ELR (cell line): ENCODE measurements at places on chromosomes 11 and 22.

DNA sequence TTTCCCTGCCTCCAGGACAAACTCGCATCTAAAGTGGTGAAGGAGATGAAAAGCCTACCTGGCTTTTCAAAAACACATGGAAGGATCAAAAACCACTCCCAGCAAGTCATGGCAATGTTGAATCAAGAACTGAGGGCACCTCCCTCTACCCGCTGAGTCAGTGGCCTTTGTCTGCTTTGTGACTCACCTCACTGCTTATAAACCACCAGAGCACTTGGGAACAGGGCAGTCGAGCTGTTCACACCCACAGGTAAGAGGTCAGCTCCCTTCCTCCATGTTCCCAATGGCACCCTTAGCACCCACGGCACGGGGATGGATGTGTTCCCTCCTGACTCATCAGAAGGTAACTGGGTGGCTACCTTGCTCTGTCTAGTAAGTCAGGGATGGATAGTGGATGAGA, 21.7 kb downstream of the TENM4 start:
- DNase-seq: peak; percentile 89

DNA sequence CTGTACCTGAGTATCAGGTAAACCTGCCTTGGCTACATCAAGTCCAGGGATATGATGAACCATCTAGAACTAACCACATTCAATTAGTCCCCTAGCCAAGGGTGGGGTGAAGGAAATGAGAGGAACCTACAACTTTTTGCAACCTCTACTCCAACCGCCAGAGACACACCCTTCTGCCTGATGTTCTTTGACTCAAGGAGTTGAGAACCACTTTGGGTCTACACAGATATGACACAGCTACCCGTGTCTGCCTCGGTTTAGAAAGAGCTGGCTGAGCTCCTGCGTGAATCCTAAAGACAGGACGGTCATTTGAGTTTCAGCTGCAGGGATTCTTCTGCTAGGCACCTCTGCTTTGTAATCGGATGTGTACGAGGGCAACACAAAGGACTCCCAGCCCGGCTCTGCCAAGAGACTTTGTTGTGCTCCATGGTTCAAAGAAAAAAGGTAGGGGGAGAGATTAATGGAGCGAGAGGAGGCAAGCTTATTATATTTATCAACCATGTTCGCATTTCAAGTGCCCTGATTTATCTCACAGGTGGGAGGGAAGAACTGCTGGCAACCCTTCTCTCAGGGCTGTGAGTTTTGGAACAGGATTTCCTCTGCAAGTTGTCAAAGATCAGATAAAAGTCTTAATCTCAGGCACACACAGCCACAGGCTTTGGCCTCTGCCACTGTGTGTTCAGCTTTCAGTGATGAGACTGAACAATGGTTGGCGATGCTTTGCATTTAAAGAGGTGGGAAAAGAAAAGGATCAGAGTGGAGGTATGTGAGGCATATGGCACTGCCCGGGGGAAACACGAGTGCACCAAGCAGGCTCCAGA, 35.1 kb downstream of the FLI1 start:
- no peak for DNase-seq

- peak; percentile 78 for DNase-seq
Observed at GRCh38 chr11:69644071-69644961, 3.4 kb downstream of the CCND1 start.

GRCh38 chr11:22707119-22707899, 40.9 kb downstream of the GAS2 start:
- no peak for DNase-seq

DNA sequence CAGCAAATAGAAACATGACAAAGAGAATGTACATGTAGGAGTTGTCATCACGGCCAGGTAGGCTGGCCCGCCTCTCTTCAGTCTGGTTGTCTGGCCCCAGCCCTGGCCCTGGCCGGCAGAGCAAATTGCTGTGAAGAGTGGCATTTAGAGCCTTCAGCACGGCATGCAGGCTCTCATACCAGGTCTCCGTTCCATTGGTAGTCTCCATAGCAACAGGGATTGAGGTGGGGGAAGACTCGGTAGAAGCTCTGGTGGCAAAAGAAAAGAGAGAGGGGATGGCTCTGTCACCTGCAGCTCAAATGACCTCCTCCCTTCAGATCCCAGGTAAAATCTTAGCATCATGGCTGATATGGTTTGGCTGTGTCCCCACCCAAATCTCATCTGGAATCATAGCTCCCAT, 10.0 kb downstream of the KCNE3 start:
- no peak for DNase-seq

GRCh38 chr11:114440971-114441763, 1.9 kb downstream of the REXO2 start:
- DNase-seq: peak; percentile 8

- no peak for DNase-seq
Observed at GRCh38 chr11:130439160-130439519, 9.3 kb upstream of the ADAMTS15 start.

DNA sequence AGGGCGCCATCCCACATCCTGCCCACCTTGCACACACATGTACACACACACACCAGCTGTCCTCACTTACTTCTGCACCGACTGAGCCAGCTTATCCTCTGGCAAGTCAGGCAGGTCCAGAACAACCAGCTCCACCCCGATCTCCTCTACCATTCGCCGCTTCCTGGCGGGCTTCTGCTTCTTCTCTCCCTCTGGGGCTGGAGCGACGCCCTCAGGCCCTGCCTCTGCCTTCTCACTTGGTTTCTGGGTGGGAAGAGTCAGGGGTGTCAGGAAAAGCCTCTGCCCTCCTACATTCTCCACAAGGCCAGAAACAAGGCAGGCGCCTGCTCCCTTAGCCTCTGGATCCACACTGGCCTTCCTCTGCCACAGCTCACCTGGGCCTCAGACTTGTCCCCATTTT, 8.4 kb downstream of the HYOU1 start:
- DNase-seq: no peak

DNA sequence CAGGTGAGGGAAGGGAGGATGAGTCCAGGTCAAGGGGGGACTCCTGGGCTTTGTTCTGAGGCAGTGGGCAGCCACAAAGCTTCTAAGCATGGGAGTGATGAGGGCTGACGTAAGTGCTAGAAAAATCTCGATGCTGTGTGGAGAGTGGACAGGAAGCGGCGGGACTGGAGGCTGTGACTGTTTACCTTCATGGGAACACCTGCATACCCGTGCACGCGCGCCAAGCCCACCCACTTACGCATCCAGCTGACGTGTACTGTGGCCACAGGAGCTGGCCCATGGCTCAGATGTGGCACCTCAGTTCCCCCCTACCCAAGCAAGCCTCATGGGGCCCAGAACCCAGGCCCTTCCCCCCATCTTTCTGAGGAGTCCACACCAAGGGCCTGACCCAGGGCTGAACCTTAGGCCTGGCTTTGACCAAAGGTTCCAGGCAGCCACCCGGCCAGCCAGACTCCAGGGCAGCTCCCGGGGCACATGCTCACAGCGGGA, 14.0 kb downstream of the MYRF start:
- DNase-seq: no peak

- no peak for DNase-seq
Observed at GRCh38 chr11:80390505-80390904, 949.7 kb upstream of the TENM4 start.

- DNase-seq: no peak
Observed at GRCh38 chr11:20248871-20249270, 88.6 kb upstream of the DBX1 start.

GRCh38 chr11:110860461-110860860, 148.2 kb upstream of the ARHGAP20 start:
- DNase-seq: no peak

DNA sequence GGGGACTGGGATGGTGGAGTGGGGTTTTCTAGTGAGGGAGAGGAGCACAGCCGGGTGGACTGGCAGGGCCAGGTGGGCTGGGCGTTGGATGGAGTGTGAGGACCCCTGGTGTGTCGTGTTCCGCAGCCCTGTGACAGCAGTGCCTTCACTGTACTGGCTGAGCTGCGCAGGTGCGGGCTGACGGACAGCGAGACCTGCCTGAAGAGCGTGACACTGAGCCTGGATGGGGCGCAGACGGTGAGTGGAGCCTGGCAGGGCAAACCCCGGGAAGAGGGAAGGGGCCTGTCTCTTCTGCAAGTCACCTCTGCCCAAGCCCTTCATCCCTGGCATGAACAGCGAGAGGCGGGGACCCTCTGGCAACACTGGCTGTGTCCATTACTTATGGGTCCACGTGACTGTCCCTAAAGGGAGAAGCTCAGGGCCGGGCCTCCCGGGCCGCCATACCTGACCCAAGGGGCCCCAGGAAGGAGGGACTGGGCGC, 10.0 kb downstream of the MUC5AC start:
- no peak for DNase-seq

GRCh38 chr11:29962243-29962642, 54.6 kb downstream of the KCNA4 start:
- peak; percentile 4 for DNase-seq

GRCh38 chr22:37601540-37602442, 6.8 kb upstream of the GGA1 start:
- DNase-seq: peak; percentile 65

- DNase-seq: no peak
Observed at GRCh38 chr11:95363164-95363563, 132.2 kb upstream of the SESN3 start.

GRCh38 chr11:69361466-69361865, 67.5 kb downstream of the MYEOV start:
- no peak for DNase-seq

DNA sequence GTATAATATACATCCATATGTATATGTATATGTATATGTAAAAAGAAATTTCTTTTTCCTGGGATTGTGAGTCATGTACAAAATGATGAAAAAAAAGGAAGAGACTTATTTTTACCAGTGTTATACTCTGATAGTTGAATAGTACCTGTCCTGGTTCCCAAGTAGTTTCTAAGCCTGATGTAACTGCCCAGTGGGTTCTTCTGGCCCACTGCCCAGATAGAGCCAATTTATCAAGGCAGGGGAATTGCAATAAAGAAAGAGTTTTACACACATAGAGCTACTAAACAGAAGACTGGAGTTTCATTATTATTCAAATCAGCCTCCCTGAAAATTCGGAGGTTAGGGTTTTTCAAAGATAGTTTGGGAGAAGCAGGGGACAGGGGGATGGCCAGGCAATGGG, 29.1 kb upstream of the NARS2 start:
- no peak for DNase-seq

DNA sequence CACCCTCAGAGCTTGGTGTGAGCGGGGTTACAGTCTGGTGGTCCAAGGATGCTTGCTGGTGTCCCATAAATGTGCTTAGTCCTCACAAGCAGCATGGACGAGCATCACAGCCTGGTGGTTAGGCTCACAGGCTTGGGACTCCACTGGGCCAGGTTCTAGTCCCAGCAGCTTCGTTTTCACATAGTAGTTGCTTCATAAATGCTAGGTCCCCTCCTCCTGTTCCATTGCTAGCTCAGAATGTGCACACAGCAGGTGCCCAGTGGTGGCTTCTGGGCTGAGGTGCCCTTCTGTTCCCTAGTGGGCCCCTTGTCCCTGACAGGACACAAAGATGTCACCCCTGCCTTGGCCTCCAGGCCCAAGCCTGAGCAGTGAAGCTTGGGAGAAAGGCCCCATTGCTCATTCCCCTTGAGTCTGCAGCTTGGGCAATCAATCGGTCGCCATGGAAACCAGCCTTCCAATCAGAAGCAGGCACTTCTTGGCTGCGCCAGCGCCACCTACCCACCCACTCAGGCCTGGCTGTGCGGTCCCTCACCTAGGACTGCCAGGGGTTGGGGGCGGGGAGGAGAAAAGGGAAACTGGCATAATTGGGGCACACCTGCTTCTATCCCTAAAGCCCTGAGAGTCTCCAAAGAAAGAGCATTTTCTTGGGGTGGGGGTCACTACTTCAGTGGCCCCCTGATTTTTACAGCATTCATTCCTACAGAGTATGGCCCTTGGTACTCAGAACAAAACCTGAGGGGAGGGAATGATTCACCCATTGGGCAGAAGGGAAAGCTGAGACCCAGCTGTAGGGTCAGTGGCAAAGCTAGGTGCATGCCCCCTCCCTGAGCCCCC, 48.1 kb downstream of the CYTH4 start:
- DNase-seq: peak; percentile 91

- no peak for DNase-seq
Observed at GRCh38 chr11:119989159-119989821, 148.6 kb downstream of the TRIM29 start.

DNA sequence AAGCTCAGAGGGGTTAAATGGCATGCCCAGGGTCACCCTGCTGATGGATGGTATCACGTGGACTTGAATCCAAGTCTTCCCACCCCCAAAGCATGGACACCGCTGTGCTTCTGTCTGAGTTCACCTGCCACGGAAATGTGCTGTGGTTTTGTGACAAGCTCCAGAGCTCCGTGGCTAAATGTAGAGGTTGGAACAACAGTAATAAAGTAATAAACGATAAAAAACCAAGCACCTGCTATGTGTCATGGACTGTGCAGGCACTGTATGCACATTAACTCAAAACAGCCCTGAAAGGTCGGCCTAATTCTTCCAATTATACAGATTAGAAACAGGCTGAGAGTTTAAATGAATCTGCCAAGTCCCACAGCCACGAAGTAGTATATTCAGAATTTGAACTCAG, 182.1 kb upstream of the NAV2 start:
- no peak for DNase-seq

- DNase-seq: no peak
Observed at GRCh38 chr11:44784436-44784760, 57.6 kb downstream of the TSPAN18 start.

DNA sequence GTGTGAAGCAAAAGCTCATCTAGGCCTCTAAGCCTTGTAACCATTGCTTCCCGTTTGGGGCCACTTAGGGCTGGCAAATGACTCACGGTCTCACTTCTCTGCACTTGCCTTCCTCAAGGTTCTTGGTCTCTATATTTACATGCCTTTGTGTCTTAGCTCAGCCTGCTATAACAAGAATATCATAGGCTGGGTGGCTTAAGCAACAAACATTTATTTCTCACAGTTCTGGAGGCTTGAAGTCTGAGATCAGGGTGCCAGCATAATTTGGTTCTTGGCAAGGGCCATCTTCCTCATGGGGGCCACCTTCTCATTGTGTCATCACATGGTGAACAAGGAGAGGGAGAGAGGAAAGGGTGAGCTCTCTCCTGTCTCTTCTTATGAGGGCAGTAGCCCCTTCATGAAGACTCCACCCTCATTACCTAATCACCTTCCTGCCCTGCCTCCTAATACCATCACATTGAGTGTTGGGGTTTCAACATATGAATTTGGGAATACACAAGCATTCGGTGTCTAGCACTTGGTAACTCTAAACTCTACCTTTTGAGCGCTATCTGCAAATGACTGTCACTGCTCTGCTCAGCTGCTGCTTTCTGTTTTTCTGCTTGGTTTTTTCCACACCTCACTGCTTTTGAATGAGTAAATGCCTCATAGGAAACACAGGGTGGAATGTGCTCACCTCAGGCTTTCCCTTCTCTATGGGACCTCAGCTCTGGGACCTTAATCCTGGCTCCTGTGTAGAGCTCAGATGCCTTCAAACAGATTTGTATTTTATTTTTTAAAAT, 16.2 kb upstream of the ME3 start:
- DNase-seq: peak; percentile 87

DNA sequence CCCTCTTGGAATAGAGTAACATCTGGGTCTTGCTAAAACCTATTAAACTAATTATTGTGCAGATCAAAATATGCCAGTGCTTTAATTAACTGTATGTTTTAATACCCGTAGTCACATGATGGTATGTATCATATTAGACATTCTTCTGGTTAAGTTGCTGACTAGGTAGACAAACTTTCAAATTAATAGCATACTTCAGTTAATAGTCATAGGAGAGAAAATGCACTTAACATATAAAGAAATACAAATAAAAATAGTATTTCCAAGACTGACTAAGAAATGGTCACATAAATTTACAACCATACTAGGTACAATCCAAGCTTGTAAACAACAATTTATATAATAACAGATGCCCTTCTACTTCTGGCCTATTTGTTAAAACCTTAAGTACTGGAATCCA, 7.6 kb upstream of the EXPH5 start:
- peak; percentile 71 for DNase-seq
